ENCODE measurements at places on chromosomes 4 and X.

- DNase-seq: no peak
Measured at GRCh38 chr4:2787230-2788100, 5.4 kb upstream of the SH3BP2 start.

DNA sequence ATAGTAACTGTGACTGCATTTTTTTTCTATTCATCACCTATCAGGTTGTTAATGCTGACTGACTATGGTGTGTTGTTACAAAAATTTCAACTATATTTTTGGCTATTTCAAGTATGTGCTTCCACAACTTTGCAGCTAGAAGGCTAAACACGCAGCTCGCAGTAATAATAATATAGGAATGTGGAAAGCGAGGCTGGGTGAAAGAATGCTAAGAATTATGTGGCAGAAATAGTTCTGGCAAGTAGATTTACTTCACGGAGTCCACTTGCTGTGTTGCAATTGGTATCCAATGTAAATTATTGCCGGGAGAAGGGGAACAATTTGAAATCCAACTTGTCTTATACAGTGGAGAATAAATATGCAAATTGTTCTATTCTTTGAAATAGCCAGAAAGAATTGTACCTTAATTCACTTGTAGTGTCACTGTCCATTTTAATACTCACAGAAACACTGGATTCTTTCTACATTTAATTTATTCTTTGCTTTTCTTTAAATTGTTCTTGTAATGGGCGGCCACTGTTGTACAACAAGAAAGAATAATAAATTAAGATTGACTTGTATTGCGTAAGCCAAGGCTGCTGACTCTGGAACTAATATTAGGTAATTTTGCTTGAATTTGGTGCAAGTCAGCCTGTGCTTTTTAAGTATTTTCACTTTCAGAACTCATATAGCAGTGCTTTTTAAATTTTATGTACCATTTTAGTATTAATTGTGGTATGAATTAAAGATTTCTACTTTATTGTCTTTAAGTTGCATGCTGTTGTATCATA lies 154.9 kb downstream of the FRMPD4 start:
- peak; percentile 10 for DNase-seq

- no peak for DNase-seq
Measured at GRCh38 chr4:152894673-152895072, 41.5 kb upstream of the FHDC1 start.

GRCh38 chr4:39354254-39354552 lies 12.0 kb downstream of the RFC1 start:
- no peak for DNase-seq

- DNase-seq: no peak
Measured at GRCh38 chr4:2591189-2591588, 54.7 kb downstream of the FAM193A start.

Measured in HTR-8/SVneo (cell line).